ENCODE measurements at places on chromosomes 3 and 15.

DNA sequence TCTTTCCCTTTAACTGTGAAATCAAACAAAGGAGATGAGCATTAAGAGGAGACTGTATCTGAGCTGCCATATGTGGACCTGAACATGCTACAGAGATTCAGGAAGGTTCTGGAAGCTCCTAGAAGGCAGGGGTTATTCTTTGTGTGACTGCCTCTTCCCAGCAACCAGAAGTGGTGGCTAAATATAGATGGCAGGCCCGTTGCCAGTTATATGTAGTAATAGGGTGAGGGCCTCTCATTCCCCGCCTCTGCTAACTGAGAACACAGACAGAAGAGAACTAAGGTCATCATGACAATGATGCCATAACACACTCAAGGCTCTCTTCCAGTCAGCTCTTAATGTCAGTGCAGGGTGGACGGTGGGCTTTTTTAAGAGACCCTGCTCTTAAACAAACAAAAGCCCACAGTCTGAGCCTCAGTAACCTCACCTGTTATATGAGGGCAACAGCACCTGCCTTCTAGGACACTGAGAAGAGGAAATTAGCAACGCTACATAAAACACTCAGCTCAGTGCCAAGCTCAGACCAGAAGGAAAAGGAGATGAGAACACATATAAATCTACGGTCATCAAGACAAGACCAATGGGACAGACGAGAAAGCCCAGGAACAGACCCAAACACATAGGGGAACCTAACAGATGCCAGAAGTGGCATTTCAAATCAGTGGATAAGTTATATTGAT lies 22.3 kb downstream of the CFAP92 start:
- DNase-seq = no peak

DNA sequence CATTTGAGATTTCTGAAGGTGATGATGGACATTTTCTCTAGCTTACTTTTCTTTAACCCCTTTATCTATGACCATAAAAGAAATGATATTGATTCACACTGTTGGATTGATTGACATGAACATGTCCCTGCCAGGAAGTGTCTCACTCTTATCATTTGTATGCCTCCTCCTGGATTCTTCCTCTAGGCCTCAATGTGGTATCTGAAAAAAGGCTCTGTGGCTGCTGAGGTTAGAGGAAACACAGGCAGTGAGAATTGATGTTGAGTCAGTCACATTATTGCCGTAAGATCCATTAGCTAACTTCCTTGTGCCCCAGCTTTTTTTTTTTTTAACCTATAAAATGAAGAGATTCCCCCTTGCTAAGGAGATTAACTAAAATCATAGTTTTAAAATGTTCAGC lies 8.0 kb upstream of the THRB start:
- DNase-seq = no peak

GRCh38 chr3:194715022-194715800 lies 29.5 kb downstream of the FAM43A start:
- DNase-seq = no peak

- no peak for DNase-seq
Measured at GRCh38 chr15:66404122-66404521, 17.4 kb downstream of the MAP2K1 start.

DNA sequence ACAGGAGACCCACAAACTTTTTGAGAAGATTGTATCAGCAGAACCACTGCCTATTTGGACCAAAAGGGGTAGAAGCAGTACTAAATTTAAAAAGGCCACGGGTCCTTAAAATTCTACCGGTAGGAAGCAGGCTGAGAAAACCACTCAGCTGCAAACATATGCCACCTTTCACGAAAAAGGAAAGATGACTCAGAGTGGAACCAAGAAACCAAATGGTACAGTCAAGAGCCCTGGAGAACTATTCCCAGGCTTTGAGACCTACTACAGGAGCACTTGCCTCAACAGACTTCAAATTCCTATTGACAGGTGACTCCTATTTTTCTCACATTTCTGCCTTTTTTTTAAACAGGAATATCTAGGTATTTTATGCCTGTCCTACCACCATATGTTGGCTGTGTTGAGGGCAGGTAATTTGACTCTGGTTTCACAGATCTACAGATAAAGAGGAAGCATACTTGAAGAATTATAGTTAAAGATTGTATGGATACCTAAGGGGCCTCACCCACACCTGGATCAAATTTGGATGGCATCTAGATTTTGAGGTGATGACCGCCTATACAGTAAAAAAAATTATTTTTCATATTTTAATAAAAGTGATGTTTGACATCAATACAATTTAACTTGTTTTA lies 10.1 kb downstream of the GOLIM4 start:
- DNase-seq = no peak

DNA sequence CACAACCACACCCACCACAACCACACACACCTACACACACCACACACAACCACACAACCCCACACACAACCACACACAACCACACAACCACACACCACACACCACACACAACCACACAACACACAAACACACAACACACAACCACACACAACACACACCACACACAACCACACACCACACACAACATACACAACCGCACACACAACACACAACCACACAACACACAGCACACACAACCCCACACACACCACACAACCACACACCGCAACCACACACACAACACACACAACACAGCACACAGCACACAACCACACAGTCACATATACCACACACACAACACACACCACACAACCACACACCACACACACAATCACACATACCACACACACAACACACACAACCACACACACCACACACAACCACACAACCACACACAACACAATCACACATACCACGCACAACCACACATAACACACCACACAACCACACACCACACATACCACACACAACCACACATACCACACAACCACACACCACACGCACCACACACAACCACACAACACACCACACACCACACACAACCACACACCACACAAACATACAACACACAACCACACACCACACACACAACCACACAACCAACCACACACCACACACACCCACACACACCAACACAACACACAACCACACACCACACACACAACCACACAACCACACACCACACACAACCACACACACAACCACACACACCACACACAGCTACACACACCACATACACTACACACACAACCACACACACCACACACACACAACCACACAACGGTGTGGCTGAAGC lies 23.7 kb downstream of the CPN2 start:
- DNase-seq = no peak

DNA sequence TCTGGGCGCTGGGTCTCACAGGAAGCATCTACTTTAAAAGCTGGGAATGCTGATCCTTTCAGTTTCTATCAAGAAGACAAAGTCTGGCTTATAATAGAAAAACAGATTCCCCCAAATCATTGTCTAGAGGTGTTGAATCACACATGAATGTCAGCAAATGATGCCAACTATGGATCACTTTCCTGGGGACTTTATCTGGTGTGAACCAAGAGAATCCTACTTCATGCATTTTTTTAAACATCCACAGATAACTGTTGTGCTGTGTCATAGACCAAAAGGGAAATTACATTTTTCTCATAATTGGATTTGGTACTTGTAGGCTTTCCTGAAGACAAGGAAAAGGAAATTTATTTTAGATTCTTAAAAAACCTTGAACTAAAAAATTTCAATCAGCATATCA lies 132.7 kb downstream of the CD47 start:
- DNase-seq = no peak

DNA sequence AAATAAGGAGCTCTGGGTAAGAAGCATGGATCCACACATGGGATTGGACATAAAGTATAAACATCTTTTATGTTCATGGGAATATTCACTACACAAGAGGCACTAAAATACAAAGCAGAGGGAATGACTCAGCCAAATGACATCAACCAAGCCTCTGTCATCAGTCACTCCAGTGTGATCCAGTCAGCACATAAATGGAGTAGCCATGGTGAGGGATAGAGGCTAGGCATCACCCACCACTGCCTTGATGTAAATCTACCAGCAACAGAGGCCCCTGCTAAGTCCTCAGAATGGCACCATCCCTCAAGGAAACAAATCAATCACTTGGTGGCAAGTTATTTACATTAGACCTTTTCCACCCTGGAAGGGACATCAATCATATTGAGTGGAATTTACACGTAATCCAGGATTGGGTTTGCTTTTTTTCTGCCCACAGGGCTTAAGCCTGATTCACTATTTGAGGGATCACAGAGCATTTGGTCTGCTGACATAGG lies 27.2 kb downstream of the VEPH1 start:
- DNase-seq = no peak

GRCh38 chr15:31262901-31263671 lies 63.5 kb upstream of the KLF13 start:
- DNase-seq = no peak

- DNase-seq = no peak
Measured at GRCh38 chr3:79200456-79200855, 567.3 kb downstream of the ROBO1 start.

DNA sequence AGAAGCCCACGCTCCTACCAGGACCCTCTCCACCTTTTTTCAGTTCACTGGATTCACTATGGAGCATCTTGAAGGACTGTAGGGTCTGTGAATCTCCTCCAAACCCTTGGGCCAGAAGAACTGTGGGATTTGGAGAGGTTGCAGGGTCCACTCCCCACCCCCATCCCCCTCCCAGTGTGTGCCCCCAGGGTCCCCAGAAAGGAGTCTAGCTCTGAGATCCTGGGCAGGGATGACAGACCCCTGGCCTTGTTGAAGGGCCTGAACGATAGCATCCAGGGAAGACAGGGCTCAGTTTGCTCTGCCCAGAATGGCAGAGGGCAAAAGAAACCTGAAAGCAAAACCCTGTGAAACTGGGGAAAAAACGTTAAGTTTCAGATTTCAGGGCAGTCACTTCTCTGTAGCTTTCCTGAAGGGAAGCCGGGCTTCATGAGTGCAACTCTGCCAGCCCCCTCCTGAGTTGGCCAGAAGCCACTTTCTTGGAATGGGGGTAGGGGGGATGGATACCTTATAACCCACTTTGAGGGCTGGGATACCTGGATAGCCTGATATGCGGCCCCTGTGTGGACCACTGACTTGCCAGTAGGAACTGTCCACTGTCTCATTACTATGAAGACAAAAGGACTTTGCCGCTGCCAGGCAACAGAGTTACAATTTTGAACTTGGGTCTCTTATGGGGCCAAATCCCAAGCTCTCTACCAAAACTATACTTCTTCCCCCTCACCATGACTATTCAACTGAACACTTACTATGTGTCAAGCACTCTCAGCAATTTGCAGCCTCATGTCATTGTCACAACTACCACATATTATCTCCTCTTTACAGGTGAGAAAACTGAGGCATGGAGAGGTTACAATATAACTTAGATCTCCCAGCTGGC lies 1.6 kb upstream of the CISH start:
- DNase-seq = no peak

DNA sequence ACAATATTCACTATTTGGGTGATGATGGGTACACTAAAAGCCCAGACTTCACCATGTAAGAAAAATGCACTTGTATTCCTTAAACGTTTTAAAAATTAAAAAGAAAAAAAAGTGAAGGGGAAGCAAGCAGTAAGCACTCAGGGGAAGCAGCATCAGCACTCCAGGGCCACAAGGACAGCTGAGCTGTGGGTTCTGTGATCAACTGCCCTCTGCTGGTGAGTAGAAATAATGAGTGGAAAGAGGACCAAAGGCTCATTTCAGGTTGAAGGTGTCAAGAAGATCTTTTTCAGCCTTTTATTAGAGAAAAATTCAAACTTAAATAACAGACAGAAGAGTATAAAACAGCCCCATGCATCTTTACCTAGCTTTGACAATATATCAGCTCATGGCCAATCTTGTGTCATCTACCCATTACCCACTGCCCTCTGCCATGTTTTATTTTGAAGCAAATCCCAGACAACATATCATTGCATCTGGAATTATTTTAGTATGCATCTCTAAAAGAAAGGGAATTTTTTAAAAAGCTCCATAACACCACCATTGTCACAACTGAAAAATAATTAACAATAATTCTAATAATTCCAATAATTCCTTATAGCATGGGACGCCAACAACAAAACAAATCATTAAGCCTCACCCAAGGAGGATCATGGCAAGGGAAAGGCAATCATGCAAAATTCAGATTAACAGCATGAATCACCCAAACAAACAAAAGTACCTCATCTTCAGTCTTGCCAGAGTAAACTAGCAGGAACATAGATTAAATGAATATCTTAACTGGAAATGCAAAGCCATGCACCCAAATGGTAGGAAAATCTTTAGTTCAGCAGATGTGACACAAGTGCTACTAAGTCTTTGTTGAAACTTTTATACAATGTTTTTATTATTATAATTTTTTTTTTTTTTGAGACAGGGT lies 42.5 kb downstream of the TAMM41 start:
- DNase-seq = no peak

GRCh38 chr3:102235679-102236078 lies 199.1 kb upstream of the ZPLD1 start:
- DNase-seq = no peak

DNA sequence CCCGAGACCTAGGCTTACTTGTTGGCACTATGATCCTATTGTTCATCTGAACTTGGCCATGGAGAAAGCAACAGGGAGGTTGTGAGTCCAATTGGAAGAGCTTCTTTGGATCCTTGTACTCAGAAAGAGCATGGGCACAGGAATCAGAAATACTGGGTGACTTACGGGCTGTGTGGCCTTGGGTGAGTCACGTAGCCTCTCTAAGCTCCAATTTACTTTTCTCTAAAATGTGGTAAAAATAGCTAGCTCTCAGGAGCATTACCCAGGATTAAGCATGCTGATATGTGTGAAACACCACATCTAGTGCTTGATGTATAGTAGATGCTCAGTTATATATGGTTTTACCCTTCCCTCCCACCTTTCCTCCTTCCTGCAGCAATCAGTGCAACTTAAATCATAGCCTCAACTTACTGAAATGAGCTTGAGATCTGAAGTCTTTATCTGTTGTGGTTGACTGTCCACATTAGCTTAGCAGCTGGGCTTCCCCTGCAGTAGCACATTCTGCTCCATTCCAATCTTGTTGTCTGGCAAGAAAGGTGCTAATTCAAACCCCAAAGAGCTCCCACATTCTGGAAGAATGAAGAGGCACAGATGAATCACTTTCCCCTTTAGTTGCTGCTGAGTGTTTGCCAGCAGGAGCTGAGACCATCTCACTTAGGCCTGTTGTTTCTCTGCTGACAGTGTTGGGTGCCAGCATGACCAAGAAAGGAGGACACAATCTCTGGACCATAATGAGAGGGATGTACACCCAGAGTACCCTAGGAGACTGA lies 299.1 kb upstream of the TRIM42 start:
- DNase-seq = no peak

DNA sequence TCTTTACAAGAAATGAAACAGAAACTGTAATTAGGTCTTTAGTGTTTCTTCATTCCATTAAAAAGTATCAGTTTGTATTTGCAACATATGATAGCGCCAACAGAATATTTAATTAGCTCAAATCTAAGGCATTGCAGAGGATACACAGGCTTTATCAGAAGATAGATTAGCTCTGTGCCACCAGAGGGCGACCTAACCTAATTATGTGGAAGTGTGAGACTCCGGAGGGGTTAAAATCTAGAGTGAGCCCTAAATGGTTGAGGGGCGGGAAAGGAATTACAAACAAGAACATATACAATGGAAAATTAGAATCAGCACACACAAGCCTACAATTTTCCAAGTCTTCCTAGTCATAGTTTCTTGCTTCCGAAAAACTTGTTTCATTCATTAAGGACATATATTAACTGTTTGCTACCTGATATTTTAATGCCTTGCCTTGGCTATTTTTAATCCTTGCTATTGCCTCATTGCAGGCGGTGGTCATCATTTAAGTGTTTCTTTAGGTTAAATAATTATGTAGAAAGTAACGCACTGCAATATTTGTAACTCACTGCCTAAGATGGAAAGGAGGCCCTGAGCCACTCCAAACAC lies 18.0 kb upstream of the RYR3 start:
- no peak for DNase-seq

GRCh38 chr3:176055836-176056235 lies 1141.4 kb downstream of the TBL1XR1 start:
- no peak for DNase-seq

- DNase-seq = no peak
Measured at GRCh38 chr15:33277689-33278088, 33.1 kb upstream of the RYR3 start.

Data from T-helper 2 cell treated with Interferon-gamma antibody and Interleukin-4, amounts not matched to agents 5 μg/mL and 100 μg/mL, for 36 hours (primary cell).